A549 treated with CpdA at 1 μM for 4 hours (cell line): ENCODE measurements at places on chromosomes 1 and 21. TPM values are rescaled to one million over a fixed set of nuclear protein-coding genes. Genes with fewer than 3 reads are reported as not detected.

The SPOCD1 gene
- 3.5 to 6.9 TPM (median 5.1 TPM) in 5 replicates for total RNA-seq

The TTLL10 gene
- not detected in 5 replicates for total RNA-seq

The OR14A2 gene
- not detected in 5 replicates for total RNA-seq

The CERS2 gene
- total RNA-seq: 249 to 266 TPM (median 256 TPM) in 5 replicates

The STRIP1 gene
- total RNA-seq: 11.2 to 14.5 TPM (median 13.2 TPM) in 5 replicates
